ENCODE measurements at places on chromosomes 2 and 18. TPM values are rescaled to one million over a fixed set of nuclear protein-coding genes. Genes with fewer than 3 reads are reported as not detected.

- no peak for DNase-seq
These were observed 3.1 kb downstream of the STK39 start for GRCh38 chr2:168244318-168244717.

DNA sequence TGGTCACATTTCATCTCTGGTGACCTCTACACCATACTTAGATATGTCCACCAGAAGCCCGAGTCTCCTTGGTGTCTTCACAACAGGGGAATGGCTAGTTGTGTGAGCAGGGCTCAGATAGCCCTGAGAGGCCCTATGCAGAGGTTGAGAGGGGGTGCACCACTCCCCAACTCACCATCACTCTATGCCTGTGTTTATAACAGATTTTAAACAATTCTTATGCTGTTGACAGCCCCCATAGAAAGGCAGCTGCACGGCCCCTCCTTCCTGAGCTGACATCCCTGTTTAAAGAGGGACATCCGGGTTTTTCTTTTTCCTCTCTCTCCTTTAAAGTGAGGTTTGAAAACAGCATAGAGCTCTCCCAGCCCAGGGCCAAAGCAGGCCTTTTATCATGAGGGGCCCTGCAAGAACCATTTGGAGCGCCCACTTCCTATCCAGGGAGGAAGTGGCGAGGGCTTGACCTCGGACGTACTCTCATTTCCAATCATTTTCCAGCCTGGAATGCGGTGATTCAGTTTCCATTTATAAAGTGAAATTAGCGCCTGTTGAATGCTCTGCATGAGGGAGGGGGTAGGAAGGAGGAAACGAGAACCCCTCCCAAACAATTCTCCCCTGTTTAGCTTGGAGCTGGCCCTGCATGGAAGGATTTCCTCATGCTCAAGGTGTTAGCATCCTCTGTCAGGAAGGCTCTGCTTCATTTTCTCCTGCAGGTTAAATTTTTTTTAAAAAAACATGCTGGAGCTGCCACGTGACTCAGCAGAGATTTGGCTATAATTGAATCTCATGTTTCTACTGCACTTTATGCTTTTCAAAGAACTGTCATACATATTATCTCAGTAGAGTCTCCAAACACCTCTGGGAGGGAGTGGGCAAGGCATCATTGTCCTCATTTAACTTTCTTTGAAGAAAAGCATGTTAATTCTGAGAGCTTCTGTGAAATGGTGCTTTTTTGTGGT is 117.5 kb downstream of the DDX1 start:
- no peak for DNase-seq

- DNase-seq: no peak
These were observed 119.0 kb upstream of the SYT4 start for GRCh38 chr18:43396266-43396665.

PKDCC gene
- 198 TPM for total RNA-seq

Data from esophagus muscularis mucosa (tissue), 4 donors.